Osteoblast (primary cell): ENCODE measurements at places on chromosomes 7 and 10. TPM values are rescaled to one million over a fixed set of nuclear protein-coding genes. Genes with fewer than 3 reads are reported as not detected.

The ADAM22 gene
- total RNA-seq: 0.36 and 0.59 TPM in 2 replicates

- H3K4me1 ChIP-seq: no peaks in the 10 kb centered on the region
- no peaks in the 10 kb centered on the region for H3K27me3 ChIP-seq
- no peak overlapping the region for H3K4me3 ChIP-seq
- H3K27ac ChIP-seq: no peak overlapping the region
- DNase-seq: no peak
- H3K36me3 ChIP-seq: no peaks in the 10 kb centered on the region
These were observed 65.5 kb downstream of the CYCS start for GRCh38 chr7:25059576-25059975.

The LLCFC1 gene
- total RNA-seq: not detected in 2 replicates

The HTR7 gene
- 9.8 and 12.4 TPM in 2 replicates for total RNA-seq
